Heart left ventricle (tissue), 16 donors: ENCODE measurements at places on chromosomes 13 and 19.

DNA sequence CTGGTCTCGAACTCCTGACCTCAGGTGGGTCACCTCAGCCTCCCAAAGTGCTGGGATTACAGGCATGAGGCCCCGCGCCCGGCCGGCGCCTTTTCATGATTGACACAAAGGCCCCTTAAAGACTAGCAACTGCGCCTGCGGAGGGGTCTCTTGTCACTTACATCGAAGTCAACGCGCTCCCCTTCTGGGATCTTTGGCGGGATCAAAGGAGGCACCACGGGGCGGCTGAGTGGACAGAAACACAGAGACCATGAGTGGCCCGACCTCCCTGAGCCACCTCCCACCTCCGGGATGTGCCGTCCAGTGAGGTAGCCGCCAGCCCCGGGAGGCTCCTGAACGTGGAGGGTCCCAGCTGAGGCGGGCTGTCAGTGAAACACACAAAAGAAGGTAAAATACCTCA is 7.3 kb downstream of the TNNT1 start:
- no peak overlapping the region for H3K4me3 ChIP-seq
- H3K36me3 ChIP-seq, result peaks cover 3% of the 10 kb centered on the region
- no peak for DNase-seq
- H3K4me1 ChIP-seq, result peaks cover 9% of the 10 kb centered on the region
- H3K27ac ChIP-seq, result no peak overlapping the region

- peaks cover 9% of the 10 kb centered on the region for H3K36me3 ChIP-seq
- H3K4me3 ChIP-seq, result no peak overlapping the region
- no peak overlapping the region for H3K27ac ChIP-seq
- no peak for DNase-seq
- no peaks in the 10 kb centered on the region for H3K27me3 ChIP-seq
These were observed 10.7 kb downstream of the TPGS1 start for GRCh38 chr19:517721-518597.

GRCh38 chr13:40772765-40773473 is 1.9 kb upstream of the MRPS31 start:
- H3K4me3 ChIP-seq, result no peak overlapping the region
- no peak overlapping the region for H3K27ac ChIP-seq
- H3K27me3 ChIP-seq, result no peaks in the 10 kb centered on the region
- H3K4me1 ChIP-seq, result no peaks in the 10 kb centered on the region
- H3K36me3 ChIP-seq, result no peaks in the 10 kb centered on the region
- no peak for DNase-seq

DNA sequence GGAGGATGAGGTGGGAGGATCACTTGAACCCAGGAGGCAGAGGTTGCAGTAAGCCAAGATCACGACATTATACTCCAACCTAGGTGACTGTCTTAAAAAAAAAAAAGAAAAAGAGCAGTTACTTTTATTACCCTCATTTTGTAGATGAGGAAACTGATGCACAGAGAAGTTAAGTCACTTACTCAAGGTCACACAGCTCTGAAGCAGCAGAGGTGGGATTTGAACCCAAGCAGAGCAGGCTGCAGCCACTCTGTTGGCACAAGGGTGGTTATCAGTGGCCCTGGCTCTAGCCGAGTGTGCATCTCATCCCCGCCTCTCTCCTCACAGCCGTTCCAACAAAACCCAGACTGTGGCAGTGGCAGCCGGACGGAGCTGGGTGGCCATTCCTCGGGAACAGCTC is 7.6 kb downstream of the IL27RA start:
- H3K27ac ChIP-seq, result no peak overlapping the region
- peaks cover 13% of the 10 kb centered on the region for H3K4me1 ChIP-seq
- no peaks in the 10 kb centered on the region for H3K27me3 ChIP-seq
- DNase-seq, result no peak
- no peaks in the 10 kb centered on the region for H3K36me3 ChIP-seq

DNA sequence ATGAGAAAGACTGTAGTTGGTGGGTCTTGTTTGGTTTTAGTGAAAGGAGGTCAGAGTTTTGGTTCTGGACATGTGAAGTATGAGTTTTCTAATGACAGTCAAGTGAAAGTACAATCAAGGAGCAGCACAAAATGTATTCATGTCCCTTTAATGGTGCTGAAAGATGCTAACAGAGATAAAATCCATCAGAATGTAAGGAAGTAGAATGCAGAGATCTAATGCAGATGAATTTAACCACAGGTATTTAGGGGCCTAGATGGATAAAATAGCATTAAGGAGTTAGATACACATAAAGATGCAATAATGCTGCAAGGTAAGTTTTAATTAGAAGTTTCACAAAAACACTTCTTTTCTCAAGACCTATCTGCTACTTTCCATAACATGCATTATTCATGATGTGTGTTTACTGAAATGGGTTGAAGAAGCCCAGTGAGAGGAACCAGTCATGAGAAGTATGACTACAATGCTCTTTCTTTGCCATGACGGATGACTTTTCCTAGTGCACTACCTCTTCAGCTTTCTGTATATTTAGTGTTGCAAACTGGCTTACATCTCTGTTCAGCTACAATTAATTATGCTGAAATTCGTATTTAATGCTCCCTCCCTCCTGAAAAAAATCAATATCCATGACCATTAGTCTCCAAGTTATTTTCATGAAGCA is 222.9 kb upstream of the HTR2A start:
- no peaks in the 10 kb centered on the region for H3K4me1 ChIP-seq
- no peaks in the 10 kb centered on the region for H3K27me3 ChIP-seq
- H3K27ac ChIP-seq, result no peak overlapping the region
- DNase-seq, result no peak

GRCh38 chr13:49566461-49566860 is 18.9 kb downstream of the RCBTB1 start:
- H3K4me1 ChIP-seq, result peaks cover 12% of the 10 kb centered on the region
- DNase-seq, result no peak
- H3K27ac ChIP-seq, result no peak overlapping the region
- peaks cover 25% of the 10 kb centered on the region for H3K36me3 ChIP-seq
- H3K4me3 ChIP-seq, result no peak overlapping the region
